ENCODE measurements at places on chromosomes 7 and 10.

DNA sequence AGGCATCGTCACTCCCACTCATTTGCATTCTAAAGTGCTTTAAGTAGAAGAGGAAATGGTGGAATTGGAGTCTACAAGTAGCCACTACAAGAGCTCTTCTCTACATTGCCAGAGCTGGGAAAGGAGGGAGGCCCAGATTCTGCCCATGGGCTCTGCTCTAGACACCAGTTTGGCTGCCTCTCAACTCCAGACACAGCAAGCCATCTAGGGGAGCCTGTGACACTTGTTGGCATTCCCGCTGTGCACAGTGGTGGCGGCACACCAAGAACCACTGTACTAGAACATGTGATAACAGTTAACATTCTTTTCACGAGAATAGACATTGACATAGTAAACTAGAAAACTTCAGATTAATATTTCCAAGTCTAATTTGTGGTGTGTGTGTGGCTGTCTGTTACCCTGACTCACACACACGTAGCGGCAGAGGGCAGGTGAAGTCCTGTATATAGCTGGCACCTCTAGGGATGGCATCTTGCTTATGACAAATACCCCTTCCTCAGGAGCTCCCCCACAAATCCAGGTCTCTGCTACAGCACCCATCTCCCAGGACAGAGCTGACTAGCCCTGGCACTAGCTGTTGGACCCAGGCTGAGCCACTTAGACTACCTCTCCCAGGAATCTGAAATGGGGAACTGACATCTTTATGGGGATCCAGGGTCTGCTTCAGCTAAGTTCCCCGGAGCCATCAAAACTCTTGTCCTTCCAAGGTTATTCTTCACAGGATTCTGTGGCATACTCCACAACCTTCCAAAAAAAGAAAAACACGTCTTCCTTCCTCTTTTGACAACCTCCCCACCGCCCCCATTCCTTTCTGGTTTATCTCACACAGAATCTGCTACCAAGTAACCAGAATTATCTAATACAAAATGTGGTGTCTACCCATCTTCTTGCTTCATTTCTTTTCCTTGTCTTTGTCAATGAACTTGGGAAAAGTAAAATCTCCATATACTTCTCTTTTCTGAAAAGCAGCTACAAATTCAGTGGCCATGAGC, 54.7 kb upstream of the MRLN start:
- DNase-seq: no peak

- no peak for DNase-seq
Observed at GRCh38 chr10:125857185-125857760, 23.8 kb downstream of the DHX32 start.

GRCh38 chr10:26627324-26627723, 70.2 kb upstream of the PDSS1 start:
- no peak for DNase-seq

DNA sequence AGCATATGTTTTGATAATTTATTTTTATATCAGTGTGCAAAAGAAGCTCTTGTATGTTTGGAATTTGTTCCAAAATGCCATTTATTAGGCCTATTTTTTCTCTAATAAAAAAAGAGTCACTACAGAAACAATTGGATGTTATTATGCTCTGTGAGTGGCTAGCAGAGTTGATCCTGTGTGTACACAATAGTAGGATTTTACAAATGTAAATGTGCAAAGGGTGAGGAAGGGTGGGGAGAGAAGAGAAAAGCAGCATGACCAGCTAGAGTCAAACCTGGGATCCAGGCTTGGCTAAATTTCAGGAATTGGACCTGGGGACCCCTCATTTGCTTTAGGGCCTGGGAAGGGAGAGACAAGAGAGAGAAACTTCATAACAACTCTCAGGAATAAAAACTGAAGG, 32.5 kb downstream of the SEMA3A start:
- no peak for DNase-seq

- DNase-seq: no peak
Observed at GRCh38 chr7:108419961-108420908, 36.0 kb downstream of the NRCAM start.

DNA sequence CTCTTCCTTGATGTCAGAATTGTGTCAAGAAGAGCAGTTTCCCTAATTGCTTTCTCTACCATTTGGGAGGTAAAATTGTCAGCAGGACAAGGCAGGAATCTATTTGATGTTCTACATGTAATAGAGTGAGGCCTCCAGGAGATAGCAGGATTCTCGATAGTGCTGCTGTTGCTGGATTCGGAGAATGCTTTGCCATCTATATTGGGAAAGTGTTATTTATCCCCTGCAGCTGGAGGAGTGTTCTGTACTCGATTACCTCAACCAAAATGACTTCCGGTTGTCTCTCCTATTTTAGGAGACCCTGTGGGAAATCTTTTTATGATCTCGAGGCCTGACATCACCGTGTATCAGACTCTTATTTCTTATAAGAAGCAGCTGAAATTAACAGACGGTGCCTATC, 217.1 kb downstream of the TMEM178B start:
- DNase-seq: no peak

DNA sequence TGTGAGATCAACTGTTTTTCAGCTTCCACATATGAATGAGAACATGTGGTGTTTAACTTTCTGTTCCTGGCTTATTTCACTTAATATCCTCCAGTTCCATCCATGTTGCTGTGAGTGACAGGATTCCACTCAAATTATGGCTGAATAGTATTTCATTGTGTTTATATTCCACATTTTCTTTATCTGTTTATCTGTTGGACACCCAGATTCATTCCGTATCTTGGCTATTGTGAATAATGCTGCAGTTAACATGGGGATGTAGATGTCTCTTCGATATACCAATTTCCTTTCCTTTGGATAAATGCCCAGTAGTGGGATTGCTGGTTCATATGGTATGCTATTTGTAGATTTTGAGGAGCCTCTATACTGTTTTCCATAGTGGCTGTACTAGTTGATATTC, 47.9 kb downstream of the GALNT11 start:
- DNase-seq: no peak

DNA sequence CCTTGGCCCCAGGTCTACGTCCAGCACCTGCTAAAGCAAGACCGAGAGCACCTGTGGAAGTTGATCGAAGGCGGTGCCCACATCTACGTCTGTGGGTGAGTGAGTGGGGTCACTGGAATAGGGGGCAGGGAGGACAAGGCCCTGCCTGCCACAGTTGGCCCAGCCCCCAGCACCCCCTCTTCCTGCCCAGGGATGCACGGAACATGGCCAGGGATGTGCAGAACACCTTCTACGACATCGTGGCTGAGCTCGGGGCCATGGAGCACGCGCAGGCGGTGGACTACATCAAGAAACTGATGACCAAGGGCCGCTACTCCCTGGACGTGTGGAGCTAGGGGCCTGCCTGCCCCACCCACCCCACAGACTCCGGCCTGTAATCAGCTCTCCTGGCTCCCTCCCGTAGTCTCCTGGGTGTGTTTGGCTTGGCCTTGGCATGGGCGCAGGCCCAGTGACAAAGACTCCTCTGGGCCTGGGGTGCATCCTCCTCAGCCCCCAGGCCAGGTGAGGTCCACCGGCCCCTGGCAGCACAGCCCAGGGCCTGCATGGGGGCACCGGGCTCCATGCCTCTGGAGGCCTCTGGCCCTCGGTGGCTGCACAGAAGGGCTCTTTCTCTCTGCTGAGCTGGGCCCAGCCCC, 8.1 kb downstream of the TMEM120A start:
- DNase-seq: no peak

- no peak for DNase-seq
Observed at GRCh38 chr7:79529881-79530235, 76.4 kb upstream of the MAGI2 start.

DNA sequence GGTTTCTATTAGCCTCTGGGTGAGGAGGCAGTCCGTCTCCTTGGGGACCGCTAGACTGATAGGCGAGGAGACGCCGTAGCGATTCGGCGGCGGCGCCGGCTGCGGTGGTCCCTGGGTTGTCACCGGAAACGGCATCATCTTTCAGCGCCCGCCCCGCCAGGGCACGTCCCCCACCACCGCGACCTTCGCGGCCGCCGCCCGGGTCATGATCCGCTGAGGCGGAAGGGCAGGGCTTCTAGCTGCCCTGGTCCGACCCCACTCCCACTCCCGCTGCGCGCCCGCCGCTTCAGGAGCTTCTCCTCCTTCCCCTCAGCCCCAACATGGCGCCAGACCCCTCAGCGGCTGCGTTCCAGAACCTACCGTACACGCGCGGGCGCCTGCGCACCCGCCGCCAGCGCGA, at the start of gene PAPOLB:
PAPOLB (minus strand) TSS at position 358 of the 400 bp plus-strand sequence; CDS start at position 138, 220 bp downstream.
- DNase-seq: no peak

- DNase-seq: no peak
Observed at GRCh38 chr10:45091968-45092367, 91.2 kb downstream of the ZNF22 start.

DNA sequence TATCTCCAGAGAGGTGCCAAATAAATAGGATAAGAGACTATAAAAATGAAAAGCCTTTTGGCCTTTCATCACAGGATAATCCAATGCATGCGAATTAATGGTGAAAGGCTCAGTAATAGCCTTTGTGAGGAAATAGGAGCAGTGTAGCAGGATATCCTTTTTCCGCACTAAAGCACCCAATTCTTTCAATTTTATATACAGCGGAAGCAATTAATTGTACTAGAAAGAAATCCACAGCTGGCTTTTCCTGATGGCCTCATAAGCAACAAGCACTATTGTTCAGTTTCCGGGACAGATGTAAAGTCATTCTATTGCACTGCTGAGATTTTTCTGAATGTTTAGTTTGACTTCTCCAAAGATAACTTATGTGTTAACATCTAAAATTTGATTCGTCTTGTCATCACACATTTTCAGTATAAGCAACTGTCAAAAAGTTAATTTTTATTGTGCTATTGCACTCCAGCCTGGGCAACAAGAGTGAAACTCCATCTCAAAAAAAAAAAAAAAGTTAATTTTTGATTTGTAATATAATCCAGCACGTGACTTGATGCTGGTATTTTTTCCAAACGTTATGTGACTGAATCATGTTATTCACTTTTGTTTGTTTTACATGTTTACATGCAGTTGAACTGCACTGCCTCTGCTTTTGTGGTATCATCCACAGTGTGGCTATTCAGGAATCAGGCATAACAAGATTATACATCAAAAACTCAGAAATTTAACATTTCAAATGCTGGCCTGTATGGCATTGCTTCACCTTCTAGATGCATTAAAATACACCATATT, 8.4 kb upstream of the BMPR1A start:
- DNase-seq: no peak

DNA sequence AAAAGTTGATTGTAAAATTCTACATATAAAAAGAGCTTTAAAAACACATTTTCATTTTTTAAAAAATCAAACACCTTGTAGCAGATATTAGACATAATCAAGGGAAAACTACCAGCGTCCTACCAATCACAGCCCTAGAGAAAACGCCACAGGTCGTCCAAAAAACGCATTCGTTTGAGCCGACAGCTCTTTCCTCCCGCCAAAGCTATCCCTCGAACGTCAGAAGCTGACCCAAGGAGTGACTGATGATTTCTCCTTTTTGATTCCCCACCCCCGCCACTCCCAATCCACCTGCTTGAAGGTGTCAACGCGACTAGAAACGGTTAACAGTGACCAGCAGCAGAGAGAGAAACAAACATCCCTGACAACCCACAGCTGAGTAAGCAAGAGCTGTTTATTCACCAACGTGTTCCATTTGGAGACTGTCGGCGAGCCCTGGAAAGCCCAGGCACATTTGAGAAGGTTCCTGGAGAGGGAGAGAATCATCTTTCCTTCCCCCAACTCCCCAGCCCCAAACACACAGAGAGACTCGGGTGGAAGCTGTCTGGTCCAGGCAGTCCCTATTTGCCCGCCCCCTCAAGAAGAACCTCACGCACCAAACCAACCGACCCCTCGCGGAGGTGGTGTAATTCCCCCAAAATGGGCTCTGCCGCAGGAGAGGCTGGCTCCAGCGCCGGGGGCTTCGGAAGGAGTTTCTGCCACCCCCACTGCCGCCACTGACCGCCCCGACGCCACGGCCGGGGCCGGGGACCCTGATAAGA, 622 bp downstream of the CPEB3 start:
- no peak for DNase-seq

- no peak for DNase-seq
Observed at GRCh38 chr7:76206633-76207032, 4.9 kb downstream of the SRRM3 start.

DNA sequence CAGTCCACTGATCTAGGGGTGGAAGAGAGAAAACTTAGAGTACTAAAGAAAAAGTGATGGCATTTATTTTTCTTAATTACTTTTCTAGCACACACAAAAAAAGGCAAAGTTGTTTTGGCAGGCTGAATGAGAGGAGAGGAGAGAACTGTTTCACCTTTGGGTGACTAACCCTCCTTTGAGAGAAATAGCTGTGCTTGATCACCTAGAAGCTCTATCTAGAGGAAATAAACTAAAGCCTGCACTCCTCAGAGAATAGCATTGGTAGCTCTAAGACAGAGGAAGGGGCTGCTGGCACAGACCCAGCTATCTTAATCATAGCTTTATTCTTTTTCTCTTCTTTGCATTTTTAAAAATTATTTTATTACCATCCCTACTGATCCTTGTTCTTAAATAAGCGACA, 6.3 kb downstream of the TMEM243 start:
- DNase-seq: no peak

DNA sequence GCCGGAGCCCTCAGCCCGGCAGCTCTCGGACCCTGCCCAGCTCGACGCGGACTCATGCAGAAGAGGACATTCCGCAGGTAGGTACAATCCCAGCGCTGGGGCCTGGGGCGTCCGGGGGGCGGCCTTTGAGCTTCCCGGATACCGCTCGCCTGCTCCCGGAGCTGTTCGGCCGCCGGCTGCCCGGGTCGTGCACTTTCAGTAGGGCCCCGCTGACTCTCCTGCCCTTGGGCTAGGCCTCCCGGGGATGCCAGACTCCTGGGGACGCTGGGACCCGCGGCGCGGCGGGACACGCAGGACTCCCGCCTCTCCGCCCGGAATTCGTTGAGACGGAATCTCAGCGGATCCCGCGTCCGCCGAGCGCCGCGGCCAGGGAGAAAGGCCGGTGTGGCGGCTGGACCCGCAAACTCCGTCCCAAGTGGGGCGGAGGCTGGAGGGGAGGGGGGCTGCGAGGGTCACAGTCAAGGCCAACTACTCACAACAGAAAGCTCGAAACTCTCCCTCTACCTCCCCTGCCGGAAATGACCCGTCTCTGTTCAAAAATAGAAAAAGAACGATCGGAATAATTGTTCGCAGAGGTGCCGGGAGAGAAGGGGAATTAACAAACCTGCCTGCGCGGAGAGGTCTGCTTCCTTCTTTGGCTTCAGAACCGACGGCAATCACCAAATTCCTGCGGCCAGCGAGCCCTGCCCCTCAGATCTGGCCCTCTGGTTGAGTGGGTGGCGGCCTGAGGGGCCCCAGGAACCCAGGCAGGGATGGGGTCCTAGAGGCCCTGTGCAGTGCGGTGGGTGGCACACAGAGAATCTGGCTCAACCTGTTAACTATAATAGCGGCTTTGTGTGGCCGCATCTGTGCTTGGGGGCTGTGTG, 9.2 kb downstream of the TLX1 start:
- no peak for DNase-seq

GRCh38 chr7:121214657-121215056, 114.1 kb upstream of the WNT16 start:
- DNase-seq: no peak
